ENCODE measurements at places on chromosomes 16 and 17.

- no peak for DNase-seq
Observed at GRCh38 chr17:76079535-76079955, 563 bp downstream of the ZACN start.

DNA sequence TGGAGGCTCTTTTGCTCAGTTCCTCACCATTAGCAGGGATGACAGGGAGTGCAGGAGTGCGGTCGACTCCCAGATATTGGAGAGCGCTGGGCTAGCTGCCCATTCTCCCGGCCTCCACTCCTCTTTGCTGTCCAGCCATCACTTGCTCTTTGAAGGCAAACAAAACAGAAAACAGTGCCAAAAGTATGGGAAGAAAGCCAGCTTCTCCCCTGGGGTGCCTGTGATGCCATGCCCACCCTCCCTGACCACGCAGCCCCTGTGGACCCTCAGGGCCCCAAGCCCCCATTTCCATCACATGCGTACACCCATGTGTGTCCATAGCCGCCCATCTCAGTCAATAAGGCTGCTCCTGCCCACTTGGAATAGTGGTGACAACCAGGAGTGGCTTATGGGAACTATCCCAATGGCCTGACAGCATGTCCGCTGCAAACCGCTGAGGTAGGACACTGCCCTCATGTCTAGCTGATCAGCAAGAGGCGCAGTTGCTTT is 30.0 kb downstream of the MAPT start:
- DNase-seq = no peak

DNA sequence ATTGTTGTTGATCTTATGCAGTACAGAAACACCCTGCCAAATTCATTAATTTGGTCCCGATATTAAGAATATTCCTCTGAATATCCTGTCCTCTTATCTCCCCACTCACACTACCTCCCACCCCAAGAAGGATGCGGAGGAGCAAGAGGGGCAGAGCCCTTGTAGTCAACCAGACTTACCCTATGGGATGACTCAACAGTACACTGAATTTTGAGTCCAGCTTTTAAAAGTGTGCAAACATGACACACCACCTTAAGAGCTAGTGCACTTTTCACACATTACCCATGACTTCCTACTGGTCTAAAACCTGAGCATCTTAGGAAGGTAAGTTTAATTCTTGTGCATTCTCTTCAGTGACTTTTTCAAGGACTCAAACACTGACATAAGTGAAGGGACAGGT is 9.5 kb downstream of the USP22 start:
- no peak for DNase-seq

GRCh38 chr16:85909932-85910853 is 11.2 kb downstream of the IRF8 start:
- no peak for DNase-seq

- no peak for DNase-seq
Observed at GRCh38 chr17:58279736-58280479, 827 bp downstream of the MPO start.

- DNase-seq = no peak
Observed at GRCh38 chr16:83882163-83882885, 16.6 kb upstream of the MLYCD start.

DNA sequence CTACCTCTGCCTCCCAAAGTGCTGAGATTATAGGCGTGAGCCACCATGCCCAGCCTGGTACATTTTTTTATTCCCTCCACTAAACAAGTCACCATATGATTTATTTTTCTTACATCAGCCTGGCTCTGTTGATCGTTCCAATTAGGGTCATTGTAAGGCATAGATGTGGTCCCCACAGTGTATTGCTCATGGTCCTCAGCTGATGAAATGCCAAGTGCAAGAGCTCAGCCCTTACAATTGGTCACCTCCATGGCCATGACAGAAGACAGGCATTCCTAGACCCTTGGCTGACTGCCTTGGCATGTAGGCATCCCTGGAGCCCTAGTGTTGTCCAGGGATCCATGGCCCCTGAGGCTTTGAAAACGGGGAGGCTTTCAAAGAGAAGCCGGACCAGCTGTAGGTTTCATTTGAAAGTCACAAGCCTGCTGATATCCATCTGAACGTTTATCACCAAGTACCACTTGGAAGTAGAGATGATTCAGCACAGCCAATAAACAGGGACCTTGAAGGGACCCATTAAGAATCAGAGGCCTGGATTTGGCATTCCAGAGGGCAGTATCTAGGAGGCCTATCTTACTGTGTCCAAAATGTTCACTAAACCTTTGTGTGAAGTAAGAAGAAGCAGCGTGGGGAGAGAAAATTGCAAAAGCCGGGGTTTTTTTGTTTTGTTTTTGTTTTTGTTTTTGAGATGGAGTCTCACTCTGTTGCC is 20.6 kb upstream of the PRKCA start:
- DNase-seq = peak; percentile 39

- DNase-seq = peak; percentile 86
Observed at GRCh38 chr17:34420254-34420766, 57.3 kb upstream of the CCL1 start.

GRCh38 chr17:58326609-58327362 is 1.8 kb downstream of the TSPOAP1 start:
- no peak for DNase-seq

DNA sequence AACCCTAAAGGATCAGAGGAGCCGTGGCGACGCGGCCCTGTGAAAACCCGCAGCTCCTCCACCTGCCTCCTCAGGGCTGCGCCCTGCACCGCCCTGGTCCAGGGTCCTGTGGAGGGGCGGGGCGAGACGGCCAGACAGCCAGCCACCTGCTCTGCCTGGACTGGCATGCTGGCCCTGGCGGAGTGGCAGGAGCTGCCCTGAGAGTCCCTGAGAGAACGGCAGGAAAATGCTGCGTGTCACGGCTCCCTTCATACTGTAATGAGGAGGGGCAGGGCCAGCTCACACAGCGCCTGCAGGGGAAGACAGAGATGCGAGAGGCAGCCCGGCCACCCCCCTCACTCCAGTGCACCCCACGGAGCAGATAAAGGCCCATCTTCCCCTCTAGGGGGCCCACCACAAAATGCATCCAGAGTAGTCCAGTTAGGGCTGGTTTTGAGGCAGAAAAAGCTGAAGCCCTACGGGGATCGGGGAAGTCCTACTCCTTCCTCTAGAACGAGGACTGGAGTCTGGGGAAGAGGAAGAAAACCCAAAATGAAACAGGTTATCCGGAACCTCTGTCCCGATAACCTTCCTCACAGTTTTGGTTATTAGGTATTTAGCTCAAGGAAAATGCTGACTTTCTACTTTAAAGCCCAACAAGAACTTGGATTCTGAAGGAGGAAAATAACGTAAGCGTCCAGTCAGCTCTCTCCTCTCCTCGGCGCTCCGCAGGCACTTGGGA is 97.6 kb upstream of the DNAH17 start:
- DNase-seq = no peak

GRCh38 chr17:3818786-3819185 is 17.8 kb upstream of the ITGAE start:
- no peak for DNase-seq

DNA sequence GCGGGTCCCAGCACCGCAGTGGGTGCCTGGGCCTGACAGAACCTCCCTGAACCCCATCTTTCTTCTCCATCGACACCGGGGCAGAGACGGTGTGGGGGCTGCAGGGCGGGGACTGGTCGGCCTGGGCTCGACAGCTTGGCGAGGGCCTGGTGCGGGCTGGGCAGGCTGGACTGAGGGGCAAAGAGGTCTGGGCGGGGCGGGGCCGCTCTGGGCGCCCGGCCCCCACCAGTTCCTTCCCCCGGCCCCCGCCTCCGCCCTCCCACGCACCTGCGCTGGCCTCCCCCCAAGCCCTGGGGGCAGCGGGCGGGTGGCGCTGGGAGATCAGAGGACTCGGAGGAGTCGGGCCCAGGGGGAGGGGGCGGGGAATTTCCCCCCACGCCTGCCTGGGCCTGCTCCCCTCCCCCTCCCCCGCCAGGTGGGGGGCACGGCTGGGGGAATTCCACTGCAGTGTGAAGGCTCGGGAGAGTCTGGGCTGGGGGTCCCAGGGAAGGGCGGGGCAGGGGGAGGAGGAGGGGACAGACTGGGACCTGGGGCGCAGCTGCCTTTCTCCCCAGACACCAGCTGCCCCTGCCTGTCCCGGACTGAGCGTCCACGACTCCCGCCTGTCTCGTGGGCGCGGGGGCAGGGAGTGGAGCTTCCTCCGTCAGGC is 877 bp upstream of the KREMEN2 start:
- peak; percentile 64 for DNase-seq

DNA sequence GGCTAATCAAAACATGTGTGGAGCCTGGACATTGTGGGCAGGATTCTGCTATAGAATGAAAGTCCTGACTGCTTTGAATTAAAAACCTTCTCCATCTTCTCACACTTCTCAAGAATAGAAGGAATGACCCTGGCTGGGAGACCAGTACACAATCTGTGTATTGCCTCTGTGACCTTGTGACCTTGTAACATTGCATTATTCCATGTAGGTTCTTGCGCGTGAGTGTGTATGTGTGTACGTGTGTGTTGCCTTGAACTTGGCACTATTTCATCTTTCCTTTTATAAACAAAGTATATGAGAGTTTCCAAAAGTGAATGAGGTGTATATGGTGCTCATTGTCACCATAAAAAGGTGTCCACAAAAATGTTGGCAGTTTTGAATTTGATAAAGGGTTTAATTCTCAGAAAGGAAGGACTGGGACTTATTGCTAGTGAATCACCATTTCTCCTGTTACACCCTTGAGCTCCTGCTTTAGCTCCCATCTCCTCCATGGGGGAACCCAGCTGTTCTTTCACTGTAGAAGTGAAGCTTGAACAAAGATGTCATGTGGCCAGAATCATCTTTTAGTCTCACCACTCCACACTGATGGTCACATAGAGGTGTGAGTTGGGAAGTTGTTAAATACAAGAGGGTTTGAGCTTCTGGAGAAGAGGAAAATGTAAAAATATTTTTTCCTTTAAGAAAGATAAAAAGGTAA is 244.9 kb downstream of the FTO start:
- no peak for DNase-seq

DNA sequence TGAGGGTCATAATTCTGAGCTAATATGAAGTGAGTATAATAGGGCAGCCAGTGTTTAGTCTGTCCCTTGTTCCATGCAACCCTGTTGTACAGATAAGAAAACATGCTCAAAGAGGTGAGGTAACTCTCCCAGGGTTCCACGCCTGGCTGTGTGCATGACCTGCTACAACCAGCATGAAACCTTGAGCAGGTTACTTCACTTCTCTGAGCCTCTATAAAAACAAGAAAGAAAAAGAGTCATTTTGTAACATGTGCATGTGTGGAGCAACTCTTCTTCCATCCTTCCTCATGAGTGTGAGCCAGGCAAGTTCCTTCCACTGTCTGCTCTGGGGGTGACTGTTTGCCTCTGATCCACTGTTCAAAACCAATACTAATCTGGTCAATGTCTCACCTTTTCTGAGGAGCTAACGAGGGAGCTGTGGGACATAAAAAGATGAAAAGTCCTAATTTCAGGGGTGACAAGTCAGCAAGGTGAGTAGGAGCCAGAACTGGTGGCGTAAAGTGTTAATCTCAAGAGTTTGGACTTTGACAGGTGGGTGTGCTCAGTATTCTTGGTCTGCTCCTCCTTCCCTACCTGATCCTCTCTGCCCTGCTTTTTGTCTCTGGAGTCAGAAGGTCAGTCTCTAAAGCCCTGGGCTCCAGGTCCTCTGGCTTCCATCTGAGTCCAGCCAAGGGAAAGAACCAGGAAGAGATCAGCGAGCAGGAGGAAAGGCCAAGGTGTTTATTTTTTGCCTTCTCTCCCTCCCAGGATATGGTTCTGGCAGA is 21.5 kb downstream of the GFOD2 start:
- DNase-seq = no peak

DNA sequence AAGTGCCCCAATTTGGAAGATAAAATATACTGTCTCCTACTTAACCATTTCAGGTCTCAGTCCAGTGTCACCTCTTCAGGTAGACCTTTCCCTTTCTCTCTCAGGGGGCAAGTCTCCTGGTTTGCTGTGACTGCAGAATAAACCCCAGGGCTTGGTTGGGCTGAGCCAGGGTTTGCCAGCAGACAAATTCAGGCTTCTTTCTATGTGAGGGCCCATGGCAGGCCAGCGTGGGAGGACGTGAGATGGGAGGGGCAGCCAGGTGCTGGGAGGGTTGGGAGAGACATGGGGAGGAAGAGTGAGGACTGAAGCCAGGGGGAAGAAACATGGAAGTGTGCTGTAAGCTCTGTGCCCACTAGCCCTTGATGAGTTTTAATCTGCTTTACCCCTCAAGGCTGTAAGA is 163.2 kb downstream of the SPECC1 start:
- no peak for DNase-seq

GRCh38 chr16:1972490-1972877 is 631 bp downstream of the TBL3 start:
- no peak for DNase-seq

DNA sequence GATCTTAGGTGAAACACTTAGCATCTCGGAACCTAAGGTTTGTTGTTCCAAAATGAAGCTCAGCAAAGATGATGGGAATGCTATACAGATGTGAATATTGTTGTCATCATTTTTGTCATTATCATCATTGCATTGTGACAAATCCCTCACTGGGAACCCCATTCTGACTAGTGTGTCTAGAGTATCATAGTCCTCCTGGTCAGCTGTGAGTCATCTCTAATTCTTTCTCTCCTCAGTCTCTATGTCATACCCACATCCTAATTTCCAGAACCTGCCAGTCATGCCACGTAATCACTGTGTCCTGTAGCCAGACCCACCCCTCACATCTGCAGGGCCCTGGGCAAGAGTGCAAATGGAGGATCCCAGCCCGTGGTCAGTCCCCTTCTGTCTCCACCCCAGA is 60.5 kb upstream of the CLEC3A start:
- DNase-seq = no peak

- DNase-seq = no peak
Observed at GRCh38 chr17:58621174-58621573, 70.7 kb downstream of the TEX14 start.

DNA sequence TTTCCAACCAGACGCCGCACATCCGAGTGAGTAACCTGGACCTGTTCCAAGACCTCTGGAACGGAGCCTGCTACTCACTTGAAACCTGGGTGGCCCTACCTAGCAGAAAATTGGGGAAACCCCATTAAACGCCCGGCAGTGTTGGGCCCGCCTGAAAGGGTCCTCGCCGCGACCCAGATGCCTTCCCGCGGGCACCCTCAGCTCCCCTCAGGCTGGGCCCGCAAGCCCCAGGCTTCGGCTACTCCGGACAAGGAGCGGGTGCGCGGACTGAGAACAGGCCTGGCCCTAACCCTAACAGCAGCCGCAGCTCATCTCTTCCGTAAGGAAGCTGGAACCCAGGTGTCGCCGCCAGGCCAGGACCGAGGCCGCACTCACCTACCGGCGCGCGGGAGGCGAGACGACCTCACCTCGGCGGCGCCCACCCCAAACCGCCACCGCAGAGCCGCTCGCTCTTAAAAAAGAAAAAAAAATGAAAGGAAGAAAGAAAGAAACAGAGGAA is 344 bp downstream of the PSME3IP1 start:
- DNase-seq = peak; percentile 61

DNA sequence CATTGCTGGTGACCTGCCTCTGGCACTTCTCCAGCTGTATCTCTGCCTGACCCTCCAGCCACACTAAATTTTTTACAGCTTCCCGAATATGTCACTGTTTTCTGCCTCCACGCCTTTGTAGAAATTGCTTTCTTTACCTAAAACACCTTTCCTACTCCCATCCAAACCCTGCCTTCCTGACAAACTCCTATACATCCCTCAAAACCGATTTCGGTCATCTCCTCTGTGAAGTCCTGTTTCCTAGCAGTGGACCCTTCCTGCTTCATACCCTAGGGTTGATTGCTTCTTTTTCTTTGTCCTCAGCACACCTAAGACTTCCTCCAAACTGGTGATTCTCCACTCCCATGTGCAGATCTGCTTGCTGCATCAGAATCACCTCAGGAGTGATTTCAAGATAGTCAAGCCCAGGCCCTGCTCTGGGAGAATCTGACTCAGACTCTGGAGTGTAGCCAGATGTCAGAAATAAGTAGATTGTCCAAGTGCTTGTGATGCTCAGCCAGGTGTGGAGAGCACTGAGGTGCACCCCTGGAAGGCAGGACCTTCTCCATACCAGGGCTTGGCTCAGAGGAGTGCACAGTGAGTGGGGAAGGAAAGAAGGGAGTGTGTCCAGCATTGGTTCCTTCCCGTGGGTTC is 184.2 kb downstream of the COPRS start:
- DNase-seq = no peak

Data from ecto neural progenitor cell (in vitro differentiated cells).